ENCODE measurements at places on chromosomes 2 and 18.

- DNase-seq, result no peak
Measured at GRCh38 chr18:55353391-55353790, 234.6 kb downstream of the TCF4 start.

- no peak for DNase-seq
Measured at GRCh38 chr2:7765236-7765635, 848.0 kb downstream of the RNF144A start.

DNA sequence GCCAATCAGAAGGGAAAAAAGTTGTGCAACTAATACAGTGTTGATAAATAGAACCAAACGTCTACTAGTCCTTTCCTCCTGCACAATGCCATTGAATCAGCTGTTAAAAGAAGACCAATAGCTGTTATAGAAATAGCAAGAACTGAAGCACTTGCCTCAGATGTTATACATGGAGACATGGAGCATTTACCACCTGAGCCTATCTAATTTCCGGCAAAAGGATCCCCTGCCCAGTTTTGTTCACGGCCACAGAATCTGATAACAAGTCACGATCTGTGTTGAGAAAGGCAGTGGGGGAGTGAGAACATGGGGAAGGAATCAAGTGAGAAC is 285.4 kb downstream of the ZEB2 start:
- DNase-seq, result no peak

DNA sequence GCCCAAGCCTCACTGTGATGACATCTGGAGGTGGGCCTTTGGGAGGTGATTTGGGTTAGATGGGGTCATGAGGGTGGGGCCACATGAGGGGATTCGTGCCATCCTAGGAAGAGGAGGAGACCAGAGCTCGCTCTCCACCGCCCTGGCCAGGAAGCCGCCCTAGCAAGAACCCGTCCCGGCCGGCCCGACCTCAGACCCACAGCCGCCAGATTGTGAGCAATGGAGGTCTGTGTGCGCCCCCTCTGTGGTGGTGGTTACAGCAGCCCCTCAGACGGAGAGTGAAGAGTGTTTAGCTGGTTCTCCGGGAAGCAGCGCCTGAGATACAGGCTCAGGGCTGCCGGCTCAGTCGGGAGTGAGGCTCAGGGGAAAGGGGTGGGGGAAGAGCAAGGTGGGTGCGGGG is 83.3 kb downstream of the RTP5 start:
- DNase-seq, result no peak

- DNase-seq, result no peak
Measured at GRCh38 chr2:224793946-224794345, 77.8 kb upstream of the CCDC195 start.

DNA sequence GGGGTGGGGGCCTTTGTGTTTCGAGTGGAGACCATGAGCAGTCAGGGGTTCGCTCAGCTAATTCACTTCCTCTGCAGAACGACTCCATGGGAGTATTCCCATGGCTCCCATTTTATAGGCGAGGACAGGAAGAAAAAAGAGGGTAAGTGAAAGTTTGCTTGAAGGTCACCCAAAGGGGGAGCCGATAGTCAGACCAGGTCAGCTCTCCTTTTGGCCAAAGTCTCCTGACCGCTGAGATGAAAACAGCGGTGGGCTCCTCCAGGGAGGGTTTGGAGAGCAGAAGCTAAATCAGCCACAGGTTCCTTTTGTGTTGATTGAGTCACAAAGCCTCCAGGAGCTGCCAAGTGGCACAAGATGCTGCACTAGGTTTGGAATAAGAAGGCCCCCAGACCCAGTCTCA is 34.1 kb upstream of the CTAGE1 start:
- no peak for DNase-seq

DNA sequence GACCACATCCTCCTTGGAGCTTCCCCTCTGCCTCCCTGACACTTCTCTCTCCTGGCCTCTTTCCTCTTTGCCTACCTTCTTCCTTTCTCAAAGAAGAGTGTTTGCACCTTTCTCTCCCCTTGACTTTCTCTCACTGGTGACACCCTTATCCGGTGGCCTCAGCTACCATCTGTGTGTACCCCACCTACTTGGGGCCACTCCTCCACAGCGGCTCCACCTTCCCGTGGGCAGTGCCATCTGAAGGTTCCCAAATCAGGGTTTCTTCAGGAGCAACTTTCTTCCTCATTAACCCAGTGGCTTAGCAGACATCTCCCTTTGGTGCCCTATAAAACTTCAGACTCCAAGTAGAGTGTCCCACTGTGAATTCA is 5.3 kb upstream of the NCL start:
- DNase-seq, result no peak

GRCh38 chr2:189347540-189347939 is 93.7 kb upstream of the WDR75 start:
- DNase-seq, result no peak

GRCh38 chr2:98334439-98335078 is 11.7 kb upstream of the CNGA3 start:
- DNase-seq, result no peak

DNA sequence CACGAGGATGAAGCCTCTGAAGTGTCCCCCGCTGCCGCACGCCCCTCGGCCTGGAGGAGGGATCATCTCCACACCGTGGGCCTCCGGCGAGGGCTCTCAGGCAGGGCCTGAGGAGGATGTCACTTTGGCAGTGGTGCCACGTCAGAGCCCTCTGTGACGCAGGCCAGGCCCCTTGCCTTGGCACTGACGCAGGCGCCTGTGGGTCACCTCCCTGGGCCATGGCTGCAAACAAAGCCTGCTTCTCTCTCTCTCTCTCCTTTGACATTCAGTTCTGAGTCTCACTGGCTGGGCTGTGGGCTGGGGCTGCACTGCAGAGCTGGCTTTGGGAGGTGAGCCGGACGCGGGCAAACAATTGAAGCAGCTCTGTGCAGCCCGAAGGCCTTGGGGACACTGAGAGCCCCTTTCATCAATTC is 273.7 kb downstream of the TWIST2 start:
- no peak for DNase-seq

GRCh38 chr2:86747711-86748639 is 27.9 kb downstream of the RMND5A start:
- DNase-seq, result no peak

Data from activated naive CD4-positive, alpha-beta T cell (primary cell).